Stimulated activated CD4-positive, alpha-beta T cell treated with anti-CD3 and anti-CD28 coated beads, Interleukin-1b, Interleukin-23, amount 100 ng/mL, for 48 hours (primary cell): ENCODE measurements at places on chromosomes 7 and 10.

DNA sequence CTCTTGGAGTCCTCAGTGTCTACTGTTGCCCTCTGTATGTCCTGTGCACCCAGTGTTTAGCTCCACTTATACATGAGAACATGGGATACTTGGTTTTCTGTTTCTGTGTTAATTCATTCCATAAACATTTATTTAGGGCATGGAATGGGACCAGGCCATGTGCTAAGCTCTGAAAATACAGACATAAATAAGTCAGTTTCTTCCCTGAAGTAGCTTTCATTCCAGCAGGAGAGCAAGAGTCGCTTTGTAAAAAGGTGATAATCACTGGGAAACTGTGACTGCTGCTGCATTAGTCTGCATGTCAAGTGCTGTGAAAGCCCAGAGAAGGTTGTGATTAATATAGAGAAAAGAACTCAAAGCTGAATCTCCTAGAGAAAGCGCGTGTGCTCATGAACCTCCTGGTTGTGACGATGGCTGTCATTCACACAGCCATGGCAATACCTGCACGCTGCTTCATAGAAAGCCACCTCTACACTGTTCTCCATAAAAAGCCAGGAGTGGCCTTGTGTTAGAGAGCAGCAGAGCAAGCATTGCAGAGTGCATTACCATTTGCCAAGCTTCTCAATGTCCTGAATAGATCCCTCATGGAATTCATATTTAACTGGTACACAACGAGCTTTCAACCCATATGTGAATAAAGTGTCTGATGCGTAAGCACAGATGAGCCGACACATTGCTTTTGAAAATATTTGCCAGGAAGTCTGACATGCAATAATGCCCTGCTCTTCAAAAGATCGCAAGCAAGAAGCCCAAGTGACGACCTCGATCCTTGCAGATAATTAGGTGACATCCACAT is 30.6 kb upstream of the PITRM1 start:
- DNase-seq = no peak

- DNase-seq = no peak
These were observed 398.5 kb downstream of the REEP3 start for GRCh38 chr10:63919575-63920279.

DNA sequence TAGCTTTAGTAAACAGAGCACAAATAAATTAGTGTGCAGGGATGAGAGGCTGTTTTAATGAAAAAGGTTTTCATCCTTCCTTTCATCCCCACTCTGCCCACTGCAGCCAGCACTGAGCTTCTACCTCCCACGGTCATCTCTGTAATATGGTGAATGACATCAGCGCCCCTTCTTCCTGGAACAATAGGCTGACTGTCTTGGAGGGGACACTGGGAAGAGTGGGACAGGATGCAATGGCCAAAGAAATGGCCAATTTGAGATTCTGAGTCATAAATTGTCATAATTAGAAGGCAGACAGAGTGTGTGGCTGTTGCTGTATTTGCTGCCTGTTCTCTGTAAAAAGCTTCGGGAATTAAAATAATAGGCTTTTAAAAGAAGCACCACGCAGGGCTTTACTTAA is 126.7 kb upstream of the CALN1 start:
- DNase-seq = no peak

DNA sequence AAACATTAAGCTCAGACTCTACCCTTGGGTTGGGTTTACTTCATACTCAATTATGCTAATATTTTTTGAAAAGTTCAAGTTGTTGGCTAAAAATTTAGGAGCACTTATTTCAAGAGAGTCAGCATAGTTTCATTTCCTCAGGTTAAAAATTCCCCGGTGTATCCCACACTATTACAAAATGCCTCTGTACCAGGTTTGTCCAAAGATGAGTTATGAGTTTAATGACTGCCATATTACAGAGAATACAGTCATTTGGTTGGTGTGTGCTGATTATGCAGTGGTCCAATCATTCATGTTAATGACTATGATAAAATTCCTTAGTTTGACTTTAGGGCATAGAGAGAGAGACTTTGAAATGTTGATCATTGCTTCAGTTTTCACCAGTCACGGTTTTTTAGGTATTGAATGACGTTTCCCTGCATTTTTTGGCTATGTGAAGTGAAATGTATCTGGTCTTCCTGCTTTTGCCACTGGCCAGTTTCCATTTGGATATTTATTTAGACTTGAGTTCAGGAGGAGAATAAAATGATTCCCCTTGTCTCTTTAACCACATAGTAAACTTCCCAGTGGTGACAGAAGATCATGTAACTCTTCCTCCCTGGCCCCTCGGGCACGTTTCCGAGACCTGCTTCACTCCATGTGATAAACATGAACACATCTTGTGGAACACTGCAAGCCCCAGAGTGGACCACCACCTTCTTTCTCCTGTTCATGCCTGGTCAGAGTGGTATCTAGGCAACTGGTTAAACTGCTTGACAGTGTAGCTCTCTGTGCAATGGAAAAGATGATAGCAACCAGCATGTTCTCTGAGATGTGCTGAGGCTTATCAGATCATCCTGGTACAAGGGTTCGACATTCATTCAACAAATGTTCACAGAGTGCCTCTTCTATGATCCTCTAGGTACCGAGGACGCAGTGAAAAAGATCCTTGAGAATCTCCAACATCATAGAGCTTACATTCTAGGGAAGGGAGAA is 153.6 kb downstream of the CACNB2 start:
- no peak for DNase-seq

DNA sequence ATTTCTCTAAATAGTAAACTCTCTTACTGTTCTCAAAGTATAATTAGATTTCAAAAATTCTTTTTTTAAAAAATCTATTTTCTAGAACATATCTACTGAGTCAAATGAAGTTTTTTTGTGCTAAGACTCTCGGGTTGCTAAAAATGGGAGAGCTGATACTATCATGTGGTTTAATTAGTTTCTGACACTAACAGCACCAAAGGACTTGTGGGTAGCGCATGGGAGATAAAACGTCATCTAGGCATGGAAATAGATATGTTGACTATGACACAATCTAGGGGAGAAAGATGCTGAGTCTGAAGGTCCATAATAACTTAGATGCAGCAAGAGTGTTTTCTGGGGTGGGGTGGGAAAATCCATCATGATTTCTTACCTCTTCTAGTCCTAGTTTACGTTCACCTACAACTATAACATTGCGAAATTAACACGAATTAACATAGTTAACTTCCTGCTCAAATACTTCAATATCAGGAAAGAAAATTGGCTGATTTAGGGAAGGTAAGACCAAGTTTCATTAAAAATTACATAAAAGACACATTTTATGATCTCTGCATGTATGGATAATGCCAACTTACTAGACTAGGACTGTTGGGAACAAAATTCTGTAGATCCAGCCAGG is 14.3 kb upstream of the ARMC3 start:
- DNase-seq = no peak

DNA sequence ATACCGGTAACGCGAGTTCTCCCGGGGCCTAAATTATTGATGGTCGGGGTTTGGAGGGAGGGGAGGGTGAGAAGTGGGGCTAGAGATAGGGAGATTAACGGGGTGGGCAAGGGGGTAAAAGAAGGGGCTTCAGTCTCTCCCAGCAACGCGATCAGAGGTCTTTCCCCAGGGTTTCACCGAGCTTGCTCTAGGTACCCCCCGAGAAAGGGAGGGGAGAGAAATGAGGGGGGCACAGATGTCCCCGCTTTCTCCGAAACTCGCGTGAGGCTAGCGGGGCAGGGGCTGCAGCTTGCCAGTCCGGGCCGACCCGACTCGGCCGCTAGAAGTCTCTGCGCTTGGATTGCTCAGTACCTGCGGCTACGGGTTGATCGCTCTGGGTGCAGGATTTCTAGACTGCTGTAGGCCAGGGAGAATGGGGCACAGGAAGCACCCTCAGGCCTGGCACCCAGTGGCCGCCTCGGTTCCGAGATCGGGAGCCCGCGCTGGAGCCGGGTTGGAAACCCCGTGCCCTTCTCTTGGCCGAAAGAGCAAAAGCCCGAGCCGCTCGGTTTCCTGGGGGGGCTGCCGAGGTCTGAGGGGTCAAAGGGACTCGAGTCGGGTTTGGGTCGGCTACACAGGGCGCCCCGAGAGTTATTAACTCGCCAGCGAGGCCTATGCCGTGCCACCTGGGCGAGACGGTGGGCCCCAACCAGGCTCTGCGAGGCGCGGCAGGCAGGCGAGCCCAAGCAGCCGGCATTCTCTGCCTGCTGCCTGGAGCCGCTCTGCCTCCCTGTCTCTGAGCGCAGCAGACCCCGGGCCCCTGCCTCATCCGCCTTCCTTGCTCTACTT is 3.1 kb downstream of the PAX2 start:
- DNase-seq = no peak

GRCh38 chr10:110344622-110345021 is 39.9 kb upstream of the SMNDC1 start:
- DNase-seq = no peak

GRCh38 chr7:55063633-55064032 is 44.8 kb downstream of the EGFR start:
- DNase-seq = no peak

- no peak for DNase-seq
These were observed 6.1 kb downstream of the RBM20 start for GRCh38 chr10:110650265-110650668.
